ENCODE measurements at places on chromosomes 5 and 9. TPM values are rescaled to one million over a fixed set of nuclear protein-coding genes. Genes with fewer than 3 reads are reported as not detected.

CYLC2 gene
- not detected for total RNA-seq

IDNK gene
- total RNA-seq, result 5.8 TPM

LHX6 gene
- under 0.01 TPM for total RNA-seq

SH3GL2 gene
- under 0.01 TPM for total RNA-seq

FNBP1 gene
- total RNA-seq, result 42.3 TPM

RNF180 gene
- 4.0 TPM for total RNA-seq

AJM1 gene
- total RNA-seq, result 6.8 TPM

MED27 gene
- total RNA-seq, result 8.7 TPM

ADAMTSL2 gene
- total RNA-seq, result 1.2 TPM

OSMR gene
- 109 TPM for total RNA-seq

ADGRD2 gene
- not detected for total RNA-seq

SRP19 gene
- 65.4 TPM for total RNA-seq

TMOD1 gene
- total RNA-seq, result 0.28 TPM

TRIP13 gene
- total RNA-seq, result 73.8 TPM

ZCCHC7 gene
- 23.8 TPM for total RNA-seq

CCNJL gene
- total RNA-seq, result 0.85 TPM

C9orf153 gene
- 0.56 TPM for total RNA-seq

CATSPER3 gene
- total RNA-seq, result not detected

IFNK gene
- not detected for total RNA-seq

IRF1 gene
- total RNA-seq, result 17.8 TPM

INVS gene
- 31.0 TPM for total RNA-seq

CENPH gene
- 3.9 TPM for total RNA-seq

TPPP gene
- total RNA-seq, result 0.19 TPM

TRIM7 gene
- 3.1 TPM for total RNA-seq

GOLPH3 gene
- total RNA-seq, result 84.0 TPM

SETX gene
- 73.3 TPM for total RNA-seq

CAMK4 gene
- 5.1 TPM for total RNA-seq

TOPORS gene
- total RNA-seq, result 35.2 TPM

PCDHA13 gene
- under 0.01 TPM for total RNA-seq

CCL27 gene
- total RNA-seq, result not detected

DNAJC21 gene
- total RNA-seq, result 53.5 TPM

FST gene
- 205 TPM for total RNA-seq

FOXD4 gene
- total RNA-seq, result 0.19 TPM

FBXL7 gene
- 2.3 TPM for total RNA-seq

Data from regular cardiac myocyte (primary cell).